ENCODE measurements at places on chromosomes 12 and 14. TPM values are rescaled to one million over a fixed set of nuclear protein-coding genes. Genes with fewer than 3 reads are reported as not detected.

- DNase-seq = no peak
Observed at GRCh38 chr12:131950182-131950913, 606 bp downstream of the EP400 start.

- peak; percentile 72 for DNase-seq
Observed at GRCh38 chr14:51527073-51527472, 124.6 kb upstream of the FRMD6 start.

GRCh38 chr12:102513272-102513671, 32.9 kb upstream of the IGF1 start:
- DNase-seq = no peak

- no peak for DNase-seq
Observed at GRCh38 chr12:92020983-92021665, 124.5 kb downstream of the BTG1 start.

DNA sequence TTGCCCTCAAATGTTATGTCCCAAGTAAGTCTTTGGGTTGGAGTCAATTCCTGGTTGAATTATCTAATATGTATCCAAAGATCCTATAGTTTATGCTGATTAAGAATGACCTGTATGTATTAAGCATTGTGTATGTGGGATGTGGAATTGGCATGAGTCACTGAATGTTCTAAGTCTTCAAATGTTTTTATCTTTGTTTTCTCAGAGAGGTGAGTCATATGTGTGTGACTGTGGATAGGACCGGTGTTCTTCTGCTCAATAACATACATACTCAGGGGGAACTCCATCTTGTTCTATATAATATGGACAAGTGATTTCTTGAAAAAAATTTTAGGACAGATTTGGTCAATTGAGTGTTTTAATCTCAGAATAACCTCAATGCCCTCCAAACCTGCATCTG, 57.9 kb downstream of the NAV3 start:
- DNase-seq = peak; percentile 95

Gene RAB15
- total RNA-seq = 7.4 TPM

Gene HOXC11
- 0.69 TPM for total RNA-seq

DNA sequence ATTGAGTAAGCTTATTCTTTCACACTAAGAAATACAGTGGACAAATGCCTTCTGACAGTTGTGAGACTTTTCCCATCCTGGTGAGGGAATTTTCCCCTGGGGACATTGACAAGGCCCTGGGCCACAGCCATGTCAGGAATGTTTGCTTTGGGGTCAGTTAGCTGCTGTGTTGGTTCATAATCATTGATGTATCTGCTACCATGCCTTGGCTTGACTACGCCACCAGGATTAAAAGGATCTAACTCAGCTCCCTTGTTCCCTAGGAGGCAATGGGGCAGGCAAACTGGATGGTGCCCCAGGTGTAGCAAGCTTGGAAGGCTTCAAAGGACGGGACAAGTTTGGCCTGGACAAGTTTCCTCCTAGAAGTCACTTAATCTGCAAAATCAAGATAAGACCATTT, 3.1 kb upstream of the CCDC88C start:
- no peak for DNase-seq

GRCh38 chr12:46983959-46984841, 95.2 kb upstream of the PCED1B start:
- DNase-seq = peak; percentile 76

Gene SLC5A8
- total RNA-seq = not detected

GRCh38 chr12:127820271-127820670, 446.7 kb upstream of the TMEM132C start:
- no peak for DNase-seq

DNA sequence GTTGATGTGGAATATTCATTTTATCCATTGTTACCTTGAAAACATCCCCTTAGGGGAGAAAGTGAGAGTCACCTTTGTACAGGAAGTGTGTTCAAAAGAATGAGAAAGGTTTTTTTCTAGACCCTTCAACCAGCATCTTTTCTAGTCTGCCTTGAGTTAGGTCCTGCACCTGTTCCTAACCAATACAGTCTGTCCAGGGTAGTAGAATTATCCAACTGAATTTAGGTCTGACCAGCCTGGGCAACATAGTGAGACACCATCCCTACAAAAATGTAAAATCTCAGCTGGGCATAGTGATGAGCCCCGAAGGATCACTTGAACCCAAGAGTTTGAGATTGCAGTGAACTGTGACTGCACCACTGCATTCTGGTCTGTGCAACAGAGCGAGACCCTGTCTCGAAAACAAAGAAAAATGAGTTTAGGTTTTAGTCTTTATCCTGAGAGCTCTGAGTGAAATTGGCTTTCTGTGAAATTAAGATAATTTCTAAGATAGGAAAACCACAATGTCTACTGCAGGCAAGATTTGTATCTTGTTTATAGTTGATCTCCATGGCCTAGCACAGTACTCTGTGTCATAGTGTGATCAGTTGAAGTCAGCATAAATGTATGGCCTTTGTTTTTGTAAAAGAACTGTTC, 25.2 kb downstream of the ARHGAP5 start:
- DNase-seq = no peak

- peak; percentile 58 for DNase-seq
Observed at GRCh38 chr12:79444089-79444488, 246.7 kb downstream of the PAWR start.

Gene TIMM9
- total RNA-seq = 12.2 TPM

Gene SSTR1
- 0.17 TPM for total RNA-seq

GRCh38 chr14:34345718-34346465, 116.1 kb downstream of the SPTSSA start:
- no peak for DNase-seq

GRCh38 chr12:94987076-94987669, 16.3 kb downstream of the NDUFA12 start:
- DNase-seq = no peak

DNA sequence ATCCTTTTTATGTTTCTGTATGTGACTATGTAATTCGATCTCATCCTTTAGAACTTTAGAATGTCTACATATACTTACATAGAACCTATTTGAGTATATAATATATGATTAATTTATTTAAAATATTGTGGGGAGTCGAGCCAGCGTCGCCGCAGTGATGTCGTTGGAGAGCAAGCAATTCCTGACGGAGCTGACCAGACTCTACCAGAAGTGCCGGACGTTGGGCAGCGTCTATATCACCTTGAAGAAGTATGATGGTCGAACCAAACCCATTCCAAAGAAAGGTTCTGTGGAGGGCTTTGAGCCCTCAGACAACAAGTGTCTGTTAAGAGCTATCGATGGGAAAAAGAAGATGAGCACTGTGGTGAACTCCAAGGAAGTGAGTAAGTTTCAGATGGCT, 6.4 kb upstream of the CD27 start:
- no peak for DNase-seq

DNA sequence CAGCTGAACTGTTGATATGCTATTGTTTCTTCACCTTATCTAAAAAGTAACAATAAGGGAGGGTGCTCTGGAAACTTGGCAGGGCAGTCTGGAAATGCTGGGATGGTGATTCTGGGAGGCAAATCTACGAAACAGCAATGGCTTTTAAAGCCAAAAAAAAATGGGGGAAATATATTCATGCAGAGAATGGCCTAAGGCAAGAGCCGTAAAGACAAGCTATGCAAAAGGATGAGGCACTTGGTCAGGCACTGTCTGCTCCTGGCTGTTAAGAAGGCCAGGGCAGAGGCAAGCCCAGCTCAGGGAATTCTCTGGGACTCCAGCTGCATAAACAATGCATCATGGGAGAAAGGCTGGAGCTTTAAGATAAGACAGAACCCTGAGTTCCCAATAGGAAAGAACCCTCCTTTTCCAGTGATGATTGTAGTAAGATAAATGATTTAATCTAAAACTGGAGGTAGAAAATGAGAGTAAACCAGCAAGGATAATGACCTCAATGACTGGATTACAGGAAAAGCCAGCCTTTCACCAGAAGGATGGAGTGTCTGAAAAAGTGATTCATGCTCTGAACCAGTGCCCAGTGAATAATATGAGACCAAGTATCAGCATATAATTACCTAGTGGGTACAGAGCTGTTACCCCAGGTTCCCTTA, 46.0 kb downstream of the ITPR2 start:
- peak; percentile 83 for DNase-seq

DNA sequence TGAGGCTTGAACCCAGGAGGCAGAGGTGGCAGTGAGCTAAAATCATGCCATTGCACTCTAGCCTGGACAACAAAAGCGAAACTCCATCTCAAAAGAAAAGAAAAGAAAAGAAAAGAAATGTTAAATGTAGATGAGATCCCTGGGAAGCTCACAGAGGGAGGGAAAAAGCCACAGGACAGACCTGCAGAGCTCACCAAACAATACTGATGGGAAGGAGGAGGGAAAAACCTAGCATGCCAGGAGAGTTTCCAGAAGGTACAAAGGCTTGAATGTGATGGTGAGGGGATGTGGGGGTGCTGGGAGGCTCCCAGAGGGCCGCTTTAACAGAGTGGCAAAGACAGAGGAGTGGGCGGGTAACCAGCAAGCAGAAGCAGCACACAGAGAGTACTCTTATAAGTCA, 72.3 kb downstream of the PTPN21 start:
- DNase-seq = no peak

DNA sequence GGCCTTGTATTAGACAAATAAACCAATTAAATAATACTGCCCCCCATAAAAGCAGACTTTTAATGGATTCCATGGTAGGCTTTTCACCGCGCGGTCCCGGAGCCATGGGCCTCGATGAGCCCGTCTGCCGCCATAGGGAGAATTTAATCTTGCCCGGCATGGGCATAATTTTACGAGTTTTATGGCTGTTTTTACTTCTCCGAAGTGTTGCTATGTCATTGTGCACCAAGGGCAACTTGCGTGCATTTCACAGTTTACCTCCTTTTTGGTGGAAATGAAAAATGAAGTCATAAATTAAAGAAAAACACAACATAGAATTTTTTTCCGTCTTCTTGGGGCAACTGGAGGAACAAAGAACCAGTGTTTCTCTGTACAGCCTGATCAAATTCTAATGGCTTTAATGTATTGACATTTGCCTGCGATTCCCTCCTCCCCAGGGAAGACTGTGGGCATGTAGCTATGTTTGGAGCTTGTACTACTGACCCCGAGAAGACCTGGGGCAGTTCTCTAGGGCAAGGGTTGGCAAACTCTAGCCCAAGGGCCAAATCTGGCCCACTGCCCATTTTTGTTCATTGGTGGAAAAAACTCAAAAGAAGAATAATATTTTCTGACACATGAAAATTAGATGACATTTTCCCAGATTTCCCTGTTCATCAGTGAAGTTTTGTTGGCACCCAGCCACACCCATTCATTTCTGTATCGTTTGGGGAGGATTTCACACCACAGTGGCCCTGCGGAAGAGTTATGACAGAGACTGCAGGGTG, 142.7 kb downstream of the CHST11 start:
- no peak for DNase-seq

GRCh38 chr12:131724534-131724933, 13.6 kb downstream of the SFSWAP start:
- no peak for DNase-seq

- DNase-seq = no peak
Observed at GRCh38 chr14:34181338-34181737, 230.5 kb upstream of the EGLN3 start.

DNA sequence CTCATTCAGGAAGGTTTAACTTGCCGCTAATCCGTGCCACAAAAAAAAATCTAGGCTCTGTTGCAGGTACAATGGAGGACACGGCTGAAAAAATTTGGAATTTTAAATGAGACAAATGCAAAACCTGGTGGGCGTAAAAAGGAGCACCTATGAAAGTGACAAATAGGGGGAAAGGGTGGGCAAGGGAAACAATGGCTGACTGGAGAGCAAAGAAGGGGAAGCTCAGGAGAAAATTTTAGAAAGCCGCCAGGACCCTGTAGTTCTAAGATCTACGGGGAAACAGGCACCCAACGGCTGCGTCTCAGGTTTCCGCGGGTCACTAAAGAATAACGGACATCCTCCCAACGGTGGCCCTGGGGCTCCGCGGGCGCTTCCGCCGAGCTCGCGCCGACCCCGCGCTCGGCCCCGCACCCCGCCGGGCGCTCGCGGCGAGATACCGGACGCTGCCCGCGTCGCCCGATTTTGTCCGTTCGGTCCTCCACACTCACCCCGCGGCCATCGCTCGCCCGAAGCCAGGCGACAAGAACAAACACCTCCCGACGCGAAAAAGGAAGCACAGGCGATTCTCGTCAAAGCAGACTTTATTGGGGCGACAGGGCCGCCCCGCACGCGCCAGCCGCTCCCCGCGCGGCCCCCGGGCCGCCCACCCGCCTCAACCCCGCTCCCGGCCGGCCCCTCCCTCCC, 1.1 kb upstream of the YY1 start:
- no peak for DNase-seq

Gene LALBA
- total RNA-seq = not detected

GRCh38 chr12:49138587-49138986, 7.4 kb upstream of the TUBA1B start:
- no peak for DNase-seq

Gene NUP107
- 46.8 TPM for total RNA-seq

GRCh38 chr12:71201136-71201679, 43.4 kb upstream of the TSPAN8 start:
- no peak for DNase-seq

DNA sequence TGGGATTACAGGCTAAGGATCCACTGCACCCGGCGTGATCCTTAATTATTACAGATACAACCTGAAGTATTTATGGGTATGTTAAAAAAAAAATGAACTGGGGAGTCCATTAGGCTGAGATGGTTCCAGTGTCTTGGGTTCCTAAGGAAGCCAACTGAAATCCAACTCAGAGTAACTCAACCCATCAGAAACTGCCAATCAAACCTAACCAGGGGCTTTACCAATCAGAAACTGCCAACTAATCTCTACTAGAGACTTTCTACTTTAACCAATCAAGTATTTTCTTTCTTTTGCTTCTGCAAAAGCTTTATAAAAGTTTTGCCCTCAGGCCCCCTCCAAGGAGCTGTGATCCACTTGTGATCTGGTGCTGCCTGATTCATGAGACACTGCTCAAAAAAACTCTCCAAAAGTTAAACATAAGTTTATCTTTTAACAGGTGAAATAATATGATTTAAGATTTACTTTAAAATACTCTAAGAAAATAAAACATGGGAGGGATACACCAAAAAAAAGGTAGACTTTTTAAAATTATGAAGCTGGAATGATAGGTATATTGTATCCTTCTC, 88.0 kb downstream of the ACADS start:
- no peak for DNase-seq

DNA sequence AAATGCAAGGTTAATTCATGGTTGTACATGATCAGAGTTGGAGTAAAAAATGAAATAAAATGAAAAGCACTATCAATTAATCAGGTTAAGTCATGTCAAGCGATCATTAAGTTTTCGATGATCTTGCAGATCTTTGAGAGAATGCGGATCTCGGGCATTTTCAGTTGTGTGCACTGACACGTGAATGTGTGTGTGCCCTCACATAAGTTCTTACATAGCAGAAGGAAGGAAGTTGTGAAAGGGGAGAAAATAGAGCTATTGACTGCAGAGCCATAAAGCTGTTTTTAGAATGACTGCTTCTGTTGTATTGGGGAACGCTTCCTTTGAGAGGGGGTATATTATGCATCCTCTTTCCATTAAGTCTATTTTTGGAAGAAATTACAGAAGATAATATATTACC, 101.3 kb downstream of the HMGA2 start:
- peak; percentile 68 for DNase-seq

Gene GPR132
- total RNA-seq = 2.1 TPM

DNA sequence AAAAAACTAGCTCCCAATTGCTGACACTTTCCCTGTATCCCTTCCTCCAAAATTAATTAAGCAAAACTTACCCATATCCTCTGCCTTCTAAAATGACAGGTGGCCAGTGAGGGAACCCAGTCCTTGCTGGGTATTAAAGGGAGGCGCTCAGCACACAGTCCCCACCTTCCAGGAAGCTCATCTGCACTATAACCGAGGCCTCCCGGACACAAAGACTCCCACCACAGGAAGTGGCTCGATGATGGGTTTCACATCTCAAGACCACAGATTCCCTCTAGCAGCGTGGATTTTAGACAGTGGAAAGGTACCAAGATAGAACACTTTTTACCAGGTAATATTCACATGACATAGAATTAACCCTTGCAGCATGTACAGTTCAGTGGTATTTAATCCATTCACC, 126.8 kb upstream of the NCOR2 start:
- no peak for DNase-seq
